Head of caudate nucleus (tissue), 42 donors: ENCODE measurements at places on chromosomes 2 and 18.

- no peak for DNase-seq
Observed at GRCh38 chr18:67359873-67360838, 156.4 kb downstream of the DSEL start.

DNA sequence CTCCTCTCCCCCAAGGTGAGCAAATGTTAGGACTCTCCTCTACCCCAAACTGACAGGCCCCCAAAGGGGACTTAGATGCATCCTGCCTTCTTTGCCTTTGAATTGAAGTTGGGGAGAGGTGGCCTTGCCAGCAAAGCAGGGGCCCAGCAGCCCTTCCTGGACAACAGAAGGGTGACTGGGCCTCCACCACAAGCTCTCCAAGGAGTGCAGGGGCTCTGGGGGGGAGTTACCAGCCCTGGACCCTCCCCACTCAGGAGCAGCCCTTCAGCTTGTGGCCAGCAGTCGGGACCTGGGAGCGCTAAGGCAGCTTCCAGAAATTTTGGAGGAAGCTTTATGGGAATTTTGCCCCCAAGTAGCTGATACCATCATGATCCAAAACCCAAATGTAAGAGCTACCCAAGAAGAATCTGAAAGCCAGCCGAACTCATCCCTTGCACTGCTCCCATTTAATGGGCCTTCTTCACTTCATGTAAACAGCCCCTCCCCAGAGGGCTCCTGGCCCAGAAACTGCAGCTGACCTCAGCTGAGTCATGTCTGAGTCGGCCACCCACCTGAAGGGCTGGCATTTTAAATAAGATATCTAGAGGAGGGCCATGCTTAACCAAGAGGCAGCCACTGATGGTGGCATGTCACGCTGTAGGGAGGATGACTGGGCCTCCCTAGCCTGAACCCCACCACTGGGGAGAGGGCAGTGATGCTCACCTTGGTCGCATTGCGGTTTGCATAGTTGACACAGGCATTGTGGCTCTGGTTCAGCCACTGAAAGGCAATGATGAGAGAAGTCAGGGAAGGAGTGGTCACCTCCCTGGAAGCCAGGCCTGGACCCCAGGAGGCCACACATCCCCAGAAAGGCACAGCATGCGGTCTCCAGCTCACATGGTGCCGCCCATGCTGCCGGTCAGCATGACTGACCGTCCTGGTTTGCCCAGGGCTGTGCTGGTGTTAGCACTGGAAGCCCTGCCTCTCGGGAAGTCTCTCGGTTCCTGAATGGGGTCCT is 71.5 kb downstream of the SFXN5 start:
- no peak for DNase-seq

DNA sequence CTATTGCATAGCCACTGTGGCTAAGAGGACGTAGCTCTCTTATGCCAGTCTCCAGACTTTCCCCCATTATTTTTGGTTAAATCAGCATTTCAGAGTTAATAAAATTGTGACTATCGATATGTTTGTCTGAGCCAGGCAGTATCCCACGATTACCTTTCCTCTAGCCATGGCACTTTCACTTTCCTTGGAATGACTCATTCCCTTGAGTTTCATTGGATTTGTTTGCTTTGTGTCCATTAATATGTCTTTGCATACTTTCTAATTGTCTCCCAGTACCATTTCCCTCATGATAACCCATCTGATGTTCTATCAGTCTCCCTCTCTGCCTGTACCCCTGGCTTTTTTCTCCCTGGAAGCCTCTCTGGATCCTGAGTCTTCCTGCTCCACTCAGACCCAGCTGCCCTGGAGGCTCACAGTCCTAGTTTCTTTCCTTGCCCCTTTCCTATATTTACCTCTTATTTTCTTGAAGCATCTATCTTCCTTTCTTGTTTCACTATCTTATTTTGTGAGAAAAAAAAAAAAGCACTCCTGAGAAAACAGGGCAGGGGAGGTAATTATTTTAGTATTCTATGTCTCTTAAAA is 126.1 kb downstream of the MTX2 start:
- DNase-seq = no peak

GRCh38 chr2:1162768-1163584 is 212.3 kb downstream of the SNTG2 start:
- DNase-seq = no peak

- no peak for DNase-seq
Observed at GRCh38 chr2:116222793-116223192, 1591.7 kb upstream of the DDX18 start.

- no peak for DNase-seq
Observed at GRCh38 chr2:69801745-69802290, 27.6 kb upstream of the GMCL1 start.

DNA sequence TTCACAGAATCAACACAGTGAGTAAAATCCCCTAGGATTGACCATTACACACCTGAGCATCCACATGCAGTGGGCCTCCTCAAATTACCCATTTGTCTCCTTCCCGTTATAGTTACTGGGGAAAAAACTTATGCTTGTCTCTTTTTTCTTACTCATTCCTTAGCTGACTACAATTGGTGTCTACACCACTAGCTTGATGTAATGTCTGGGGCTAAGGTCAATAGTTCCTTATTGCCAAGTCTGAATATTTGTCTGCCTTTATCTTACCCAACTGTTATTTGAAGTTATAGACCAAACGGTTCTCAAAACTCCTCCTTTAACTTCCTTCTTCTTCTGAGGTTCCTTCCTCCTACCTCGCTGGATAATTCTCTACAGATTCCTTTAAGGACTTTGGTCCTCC is 41.9 kb upstream of the TMEM17 start:
- DNase-seq = no peak

GRCh38 chr18:70425236-70425635 is 136.4 kb downstream of the SOCS6 start:
- DNase-seq = no peak

DNA sequence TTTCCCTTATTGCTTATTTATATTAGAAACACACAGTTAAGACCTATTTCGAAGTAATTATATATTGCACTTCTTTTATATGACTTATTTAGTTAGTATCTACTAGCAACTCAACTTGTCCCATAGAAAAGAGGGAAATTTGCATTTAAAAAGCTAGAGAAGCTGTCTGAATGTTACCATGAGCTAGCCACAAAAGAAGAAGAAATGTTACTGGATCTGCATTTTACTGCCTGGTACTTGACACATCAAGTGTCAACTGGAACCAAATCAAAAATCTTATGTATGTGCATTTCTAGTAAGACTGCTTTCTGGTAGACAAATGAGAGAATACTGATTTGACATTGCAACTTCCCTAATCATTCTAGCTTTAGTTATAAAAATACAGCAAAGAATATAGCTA is 424.6 kb upstream of the VRK2 start:
- DNase-seq = no peak

DNA sequence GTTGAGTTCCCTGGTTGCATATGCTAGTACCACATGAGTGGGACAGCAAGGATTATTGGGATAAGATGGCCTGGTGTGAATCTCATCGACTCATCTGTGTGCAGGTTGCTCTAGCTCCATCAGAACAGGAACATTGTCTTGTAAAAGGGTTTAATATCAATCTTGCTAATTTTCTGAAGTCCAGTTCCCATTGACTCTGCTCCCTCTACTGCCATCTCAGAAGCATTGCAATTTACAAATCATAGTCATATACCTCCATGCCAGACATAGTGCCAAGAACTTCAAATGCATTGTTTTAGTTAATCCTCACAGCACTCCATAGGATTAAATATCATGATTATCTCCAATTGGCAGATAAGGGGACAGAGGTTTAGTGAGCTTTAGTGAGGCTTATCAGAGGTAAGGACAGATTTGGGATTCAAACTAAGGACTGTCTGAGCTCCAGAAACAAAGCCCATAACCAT is 4.8 kb upstream of the STAT4 start:
- DNase-seq = no peak

- no peak for DNase-seq
Observed at GRCh38 chr2:24853046-24853445, 59.8 kb downstream of the CENPO start.

- no peak for DNase-seq
Observed at GRCh38 chr2:119531292-119531691, 7.0 kb upstream of the SCTR start.

DNA sequence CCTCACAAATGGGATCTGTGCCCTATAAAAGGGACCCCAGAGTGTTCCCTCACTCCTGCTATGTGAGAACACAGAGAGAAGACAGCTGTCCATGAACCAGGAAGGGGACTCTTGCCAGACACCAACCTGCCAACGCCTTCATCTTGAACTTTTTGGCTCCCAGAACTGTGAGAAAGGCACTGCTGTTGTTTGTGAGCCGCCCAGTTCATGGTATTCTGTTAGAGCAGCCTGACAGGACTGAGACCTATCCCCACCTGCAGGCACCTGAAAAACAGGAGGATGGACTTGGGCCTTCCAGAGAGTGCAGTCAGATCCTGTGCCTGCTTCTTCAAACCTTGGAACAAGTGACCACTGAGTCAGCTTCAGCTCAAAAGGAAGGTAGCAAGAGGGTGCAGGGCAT is 51.4 kb downstream of the CRACDL start:
- no peak for DNase-seq

DNA sequence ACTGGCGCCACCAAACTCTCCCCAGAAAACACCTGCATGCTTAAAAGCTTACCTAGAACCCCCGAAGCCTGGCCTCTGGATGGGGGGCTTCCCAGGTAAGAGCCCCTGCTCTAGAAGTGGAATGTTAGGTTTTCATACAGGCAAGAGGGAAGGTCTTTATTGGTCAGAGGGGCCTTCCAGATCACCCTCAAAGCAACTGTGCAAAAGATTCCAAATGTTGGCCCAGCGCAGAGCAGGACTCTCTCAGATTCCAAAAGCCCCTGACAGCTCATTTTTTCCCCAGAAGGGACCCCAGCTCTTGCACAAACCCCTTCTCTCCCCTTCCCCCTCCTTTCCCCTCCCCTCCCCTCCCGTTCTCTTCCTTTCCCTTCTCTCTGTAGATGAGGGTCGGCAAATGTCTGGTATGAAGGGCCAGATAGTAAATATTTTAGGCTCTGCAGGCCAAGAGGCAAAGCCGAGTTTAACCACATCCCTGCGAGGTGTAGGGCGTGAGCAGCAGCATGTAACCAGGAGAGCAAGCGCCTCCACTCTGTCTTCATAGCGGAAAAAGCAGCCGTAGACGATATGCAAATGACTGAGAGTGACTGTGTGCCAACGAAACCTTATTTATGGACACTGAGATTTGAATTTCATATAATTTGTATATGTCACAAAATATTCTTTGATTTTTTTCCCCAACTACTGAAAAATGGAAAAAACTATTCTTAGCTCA is 116.9 kb downstream of the SMAD7 start:
- peak; percentile 10 for DNase-seq

- DNase-seq = peak; percentile 56
Observed at GRCh38 chr2:26692279-26692896, at the start of gene KCNK3. TSS of gene KCNK3 (plus strand) at chr2:26692722. CDS start at chr2:26692876, 154 bp downstream.

- DNase-seq = no peak
Observed at GRCh38 chr18:65768120-65768778, 17.4 kb downstream of the CDH7 start.

- no peak for DNase-seq
Observed at GRCh38 chr2:129849559-129850160, 129.8 kb upstream of the RAB6C start.

- DNase-seq = no peak
Observed at GRCh38 chr2:206692971-206693370, 25.2 kb downstream of the DYTN start.

DNA sequence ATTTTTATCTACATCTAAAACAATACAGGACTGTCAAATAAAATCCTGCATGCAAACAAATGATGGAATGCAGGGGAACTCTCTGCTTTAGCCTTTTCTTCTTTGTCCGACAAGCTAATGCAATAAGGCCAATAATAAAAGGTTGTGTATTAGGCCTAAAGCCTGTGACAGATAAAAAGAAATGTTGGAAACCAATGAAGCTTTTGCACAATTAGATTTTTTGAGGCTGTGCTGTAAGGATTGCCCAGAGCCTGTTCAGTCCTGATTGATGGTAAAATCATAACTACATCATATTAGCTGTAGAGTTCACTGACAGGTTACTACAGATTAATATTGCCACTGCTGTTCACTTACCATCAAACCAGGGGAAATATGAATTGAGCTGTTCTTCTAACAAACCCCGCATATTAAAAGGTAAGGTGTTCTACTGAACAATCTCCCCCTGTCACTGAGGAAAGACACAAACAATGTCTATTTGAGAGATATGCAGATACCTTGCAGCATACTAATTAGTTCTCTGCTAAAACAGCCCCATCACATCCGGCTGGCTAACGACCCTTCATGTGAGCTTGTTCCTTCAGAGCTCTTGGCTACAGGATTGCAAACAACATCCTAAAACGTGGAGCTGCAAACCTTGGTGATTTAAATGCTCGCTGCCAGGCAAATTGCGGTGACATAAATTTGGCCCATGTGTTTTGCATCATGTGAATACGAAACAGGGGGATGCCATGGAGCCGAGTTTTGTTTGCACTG is 305.4 kb downstream of the MTX2 start:
- no peak for DNase-seq

DNA sequence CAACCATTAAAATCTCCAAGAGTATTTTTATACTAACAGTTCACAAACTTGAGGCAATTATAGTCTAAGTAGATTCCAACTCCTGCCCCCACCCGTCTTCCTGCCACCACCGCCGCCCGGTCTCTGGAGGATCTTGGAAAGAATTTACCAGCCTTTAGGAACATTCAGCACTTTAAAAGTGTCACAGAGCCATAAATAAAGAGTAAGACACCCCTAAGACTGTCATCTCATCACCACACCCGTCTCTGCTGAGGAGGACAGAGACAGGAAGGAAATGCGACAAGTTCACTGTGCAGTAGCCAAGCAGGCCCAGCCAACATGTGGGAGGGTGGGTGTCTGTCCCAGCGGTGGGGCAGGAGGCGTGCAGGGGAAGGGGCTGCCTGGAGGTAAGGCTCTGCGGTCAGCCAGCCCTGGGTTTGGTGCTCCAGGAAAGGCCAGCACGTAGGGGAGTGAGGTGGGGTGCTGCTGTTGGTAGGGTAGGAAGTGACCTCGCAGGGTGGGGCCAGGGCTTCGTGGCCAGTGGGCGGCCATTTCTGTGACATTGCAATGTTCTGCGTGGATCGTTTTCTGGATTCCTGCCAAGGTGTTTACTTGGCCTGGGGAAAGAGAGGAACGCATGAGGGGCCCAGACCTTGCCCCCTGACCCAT is 111.6 kb downstream of the FAM210A start:
- DNase-seq = peak; percentile 58

DNA sequence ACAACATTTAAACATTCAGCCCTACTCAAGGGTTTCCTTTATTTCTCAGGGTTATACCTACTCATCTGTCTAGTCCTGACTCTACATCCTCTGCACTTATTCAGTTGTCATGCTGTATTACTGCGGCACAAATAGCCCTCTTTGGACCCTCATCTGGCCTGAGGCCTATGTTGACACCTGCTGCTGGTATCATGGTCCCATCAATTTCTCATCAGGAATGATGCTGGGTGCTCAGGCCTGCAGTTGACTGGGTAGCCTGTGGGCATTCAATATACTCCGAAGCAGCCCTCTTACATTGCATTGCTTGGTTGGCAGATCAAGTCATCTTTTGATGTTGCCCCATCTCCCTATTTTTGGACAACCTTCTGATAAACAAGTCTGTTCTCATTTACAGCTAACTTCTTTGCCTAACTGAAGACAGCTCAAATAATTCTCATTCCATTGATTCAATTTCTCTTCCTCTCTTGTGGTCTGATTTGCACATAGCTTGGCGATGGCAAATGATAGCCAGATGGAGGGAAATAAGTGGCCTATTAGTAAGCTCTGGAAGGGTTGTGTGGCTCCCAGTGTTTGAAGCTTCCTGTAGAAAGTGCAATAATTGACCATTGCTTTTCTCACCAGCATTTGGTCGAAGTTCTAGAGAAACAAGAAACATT is 19.1 kb upstream of the MC4R start:
- no peak for DNase-seq
